ENCODE measurements at places on chromosomes 7 and 10.

DNA sequence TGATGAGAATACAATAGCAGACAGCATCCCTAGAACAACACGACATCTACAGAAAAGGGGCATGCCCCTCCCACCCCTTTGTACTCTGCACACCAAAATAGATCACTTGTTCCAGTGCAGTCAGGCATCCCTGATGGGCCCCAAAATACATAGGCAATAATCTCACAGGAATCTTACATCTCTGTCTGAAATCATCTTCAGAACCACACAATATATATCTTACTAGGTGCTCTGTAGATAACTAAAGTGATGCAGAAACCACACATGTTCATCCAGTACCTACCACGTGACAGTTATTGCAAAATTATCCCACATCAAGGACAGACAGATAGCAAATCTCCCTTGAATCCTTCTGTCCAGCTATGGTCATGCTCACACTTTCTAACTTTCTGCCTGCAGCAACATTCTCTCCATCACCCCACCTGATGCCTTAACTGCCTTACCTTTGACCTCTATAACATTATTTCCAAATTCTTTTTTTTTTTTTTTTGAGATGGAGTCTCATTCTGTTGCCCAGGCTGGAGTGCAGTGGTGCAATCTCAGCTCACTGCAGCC lies 30.7 kb downstream of the ST8SIA6 start:
- DNase-seq: no peak

GRCh38 chr7:681551-682307 lies 44.8 kb upstream of the DNAAF5 start:
- no peak for DNase-seq

DNA sequence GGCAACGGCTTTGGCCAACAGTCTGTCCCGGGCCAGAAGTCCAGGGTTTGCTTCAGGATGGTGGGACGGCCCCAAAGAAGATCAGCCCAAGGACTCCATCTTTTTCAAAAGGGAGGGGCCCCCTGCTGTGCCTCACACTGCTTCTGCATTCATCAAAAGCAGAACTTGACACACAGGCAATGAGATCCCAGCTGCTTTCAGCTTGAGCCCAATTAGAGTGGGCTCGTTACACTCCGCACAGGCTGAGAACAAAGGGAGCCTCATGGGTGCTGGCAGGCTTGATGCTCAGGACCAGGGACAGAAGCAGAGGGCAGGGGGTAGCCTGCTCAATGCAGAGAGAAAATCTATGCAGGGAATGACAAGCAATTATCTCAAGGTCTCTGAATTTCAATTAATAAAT lies 45.5 kb downstream of the VOPP1 start:
- no peak for DNase-seq

- DNase-seq: peak; percentile 26
Observed at GRCh38 chr7:73811760-73812168, 19.0 kb upstream of the CLDN4 start.

DNA sequence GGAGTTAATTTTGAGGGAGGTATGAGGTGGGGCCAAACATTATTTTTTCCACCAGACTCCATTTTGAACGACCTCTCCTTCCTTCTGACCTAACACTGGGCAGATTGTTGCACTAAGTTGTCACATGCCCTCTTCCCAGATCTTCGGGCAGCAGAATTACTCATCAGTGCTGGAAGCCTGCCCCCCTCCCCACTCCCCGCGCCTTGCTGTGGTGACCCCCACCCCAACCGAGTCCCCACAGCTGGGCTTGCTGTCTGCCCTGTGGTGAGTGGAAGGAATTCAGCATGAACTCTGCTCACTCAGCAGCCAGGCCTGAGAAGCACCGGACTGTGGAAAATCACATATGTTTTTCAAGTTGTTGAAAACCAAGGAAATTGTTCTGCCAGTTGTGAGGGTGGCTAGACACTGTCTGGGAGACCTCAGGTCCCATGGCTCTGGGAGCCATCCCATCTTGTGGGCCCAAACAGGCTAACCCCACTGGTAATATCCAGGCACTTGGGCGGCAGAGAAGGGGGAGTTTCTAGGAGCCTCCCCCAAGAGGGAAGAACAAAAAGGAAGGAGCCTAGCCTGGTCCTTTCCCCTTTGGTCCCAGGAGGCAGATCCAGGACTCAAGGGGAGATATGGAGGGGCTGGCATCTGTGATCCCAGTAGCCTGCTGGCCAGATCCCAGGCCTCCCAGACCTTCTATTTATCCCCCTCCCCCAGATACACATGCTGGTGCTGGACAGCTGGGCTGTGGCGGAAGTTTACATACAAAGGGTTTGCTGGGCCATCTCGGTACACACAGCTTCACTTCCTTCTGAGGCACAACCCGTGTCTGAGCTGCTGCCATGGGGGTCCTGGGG lies 3.5 kb upstream of the AEBP1 start:
- DNase-seq: no peak

DNA sequence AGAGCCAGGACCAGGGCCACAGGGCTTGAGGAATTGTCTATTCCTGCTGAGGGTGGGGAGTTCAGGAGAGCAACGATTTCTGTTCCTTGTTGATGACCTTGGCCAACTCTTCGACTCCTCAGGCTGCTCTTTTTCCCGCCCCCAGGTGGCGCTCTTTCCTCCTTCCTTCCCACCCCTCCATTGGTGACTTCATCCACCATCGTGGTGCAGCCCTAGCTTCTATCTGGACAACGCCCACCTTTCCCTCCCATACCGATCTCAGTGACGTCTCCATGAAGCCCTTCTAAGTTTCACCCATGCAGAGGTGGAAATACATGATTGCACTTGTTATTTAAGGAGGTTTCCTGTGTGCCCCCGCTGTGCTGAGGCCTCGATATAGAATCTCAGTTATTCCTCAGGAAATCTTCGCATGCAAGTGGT lies 22.1 kb upstream of the CARD11 start:
- peak; percentile 35 for DNase-seq

GRCh38 chr7:151244841-151245346 lies 3.6 kb downstream of the SMARCD3 start:
- DNase-seq: no peak

- DNase-seq: no peak
Observed at GRCh38 chr7:79377097-79377496, 76.4 kb downstream of the MAGI2 start.

- DNase-seq: no peak
Observed at GRCh38 chr10:12337453-12338372, 11.6 kb upstream of the CAMK1D start.

DNA sequence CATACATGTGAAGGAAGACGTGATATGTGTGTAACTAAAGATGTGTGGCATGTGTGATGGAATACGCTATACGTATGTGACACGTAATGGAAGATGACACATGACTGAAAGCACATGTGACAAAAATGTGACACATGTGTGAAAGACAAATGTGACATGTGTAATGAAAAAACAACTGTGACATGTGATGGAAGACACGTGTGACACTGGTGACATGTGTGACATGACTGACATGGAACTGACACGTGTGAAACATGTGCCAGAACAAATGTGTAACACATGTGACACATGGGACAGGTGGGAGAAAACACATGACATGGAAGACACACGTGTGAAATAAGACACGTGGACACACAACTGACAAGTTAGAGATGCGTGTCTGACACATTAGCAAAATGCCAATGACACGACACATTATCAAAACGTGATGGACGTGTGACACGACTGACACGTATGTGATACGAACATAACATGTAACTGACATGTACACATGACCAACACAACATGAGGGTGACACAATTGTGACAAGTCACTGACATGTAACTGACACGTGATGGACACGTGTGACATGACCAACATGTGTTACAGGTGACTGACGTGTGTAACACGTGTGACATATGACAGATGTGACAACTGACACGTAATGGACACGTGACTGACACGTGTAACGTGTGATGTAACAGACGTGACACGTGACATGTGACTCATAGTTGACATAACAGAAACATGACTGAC lies 24.4 kb downstream of the CRPPA start:
- DNase-seq: no peak

- DNase-seq: no peak
Observed at GRCh38 chr7:105377903-105378302, 10.8 kb downstream of the SRPK2 start.

- DNase-seq: no peak
Observed at GRCh38 chr10:95214369-95214768, 20.3 kb downstream of the ACSM6 start.

- DNase-seq: no peak
Observed at GRCh38 chr7:1422512-1423263, 36.6 kb downstream of the MICALL2 start.

GRCh38 chr7:141558544-141559183 lies 7.5 kb downstream of the AGK start:
- DNase-seq: no peak

DNA sequence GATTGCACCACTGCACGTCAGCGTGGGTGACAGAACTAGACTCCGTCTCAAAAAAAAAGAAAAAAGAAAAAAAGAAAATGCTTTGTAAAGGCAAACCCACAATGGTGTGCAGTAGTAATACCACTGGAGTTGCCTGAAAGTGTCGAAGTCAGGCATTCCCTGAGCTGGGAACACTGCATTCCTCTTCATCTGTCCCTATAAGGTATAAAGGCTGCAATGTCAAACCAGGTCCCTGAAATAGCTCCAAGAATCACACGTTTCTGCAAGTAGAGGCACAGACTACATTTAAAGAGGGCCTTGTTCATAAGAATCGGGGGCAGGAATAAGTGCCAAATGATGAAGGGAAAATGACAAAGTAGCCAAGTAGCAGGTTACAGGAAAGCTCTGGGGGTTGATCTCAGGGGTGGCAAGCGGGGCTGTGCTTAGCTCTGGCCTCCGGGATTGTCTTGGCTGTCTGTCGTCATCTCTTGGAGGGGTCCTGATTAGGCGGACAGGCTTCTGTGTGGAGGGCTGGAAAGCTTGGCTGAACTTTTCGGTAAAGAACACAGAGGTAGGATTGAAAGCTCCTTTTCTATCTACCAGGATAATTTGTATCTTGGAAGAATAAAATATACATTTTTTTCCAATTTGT lies 109.1 kb downstream of the PFKFB3 start:
- DNase-seq: no peak

GRCh38 chr10:14032406-14032998 lies 298.2 kb downstream of the FRMD4A start:
- peak; percentile 41 for DNase-seq

- DNase-seq: no peak
Observed at GRCh38 chr7:29620556-29620930, 56.9 kb downstream of the PRR15 start.

- no peak for DNase-seq
Observed at GRCh38 chr10:110498982-110499795, 1.5 kb downstream of the DUSP5 start.

- no peak for DNase-seq
Observed at GRCh38 chr7:75604408-75604807, 112.3 kb downstream of the SPDYE5 start.

DNA sequence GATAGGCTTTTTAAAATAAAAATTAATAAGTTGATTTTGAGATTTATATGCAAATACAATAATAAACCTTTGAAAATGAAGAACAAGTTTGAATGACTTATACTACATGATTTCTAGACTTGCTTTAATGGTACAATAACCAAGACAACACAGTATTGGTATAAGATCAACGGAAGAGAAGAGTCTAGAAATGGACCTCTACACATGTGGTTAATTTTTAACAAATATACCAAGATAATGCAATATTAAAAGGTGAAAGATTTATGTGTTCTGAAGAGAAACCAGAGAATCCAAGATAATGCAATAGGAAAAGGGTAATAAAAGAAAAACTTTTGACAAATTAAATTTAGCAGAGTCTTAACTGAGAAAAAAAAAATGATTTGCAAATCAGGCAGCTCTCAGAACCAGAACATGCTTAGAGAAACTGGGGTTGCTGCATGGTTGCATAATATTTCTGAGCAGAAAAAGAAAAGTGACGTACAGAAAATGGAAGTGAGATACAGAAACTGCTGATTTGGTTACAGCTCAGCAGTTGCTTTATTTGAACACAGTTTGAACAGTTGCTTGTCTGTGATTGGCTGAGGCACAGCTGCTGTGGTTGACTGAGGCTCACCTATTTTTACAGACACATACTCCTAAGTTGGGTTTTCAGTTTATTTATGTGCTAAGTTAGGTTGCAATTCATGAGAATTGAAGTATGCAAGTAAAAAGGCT lies 365.9 kb downstream of the CRPPA start:
- no peak for DNase-seq

DNA sequence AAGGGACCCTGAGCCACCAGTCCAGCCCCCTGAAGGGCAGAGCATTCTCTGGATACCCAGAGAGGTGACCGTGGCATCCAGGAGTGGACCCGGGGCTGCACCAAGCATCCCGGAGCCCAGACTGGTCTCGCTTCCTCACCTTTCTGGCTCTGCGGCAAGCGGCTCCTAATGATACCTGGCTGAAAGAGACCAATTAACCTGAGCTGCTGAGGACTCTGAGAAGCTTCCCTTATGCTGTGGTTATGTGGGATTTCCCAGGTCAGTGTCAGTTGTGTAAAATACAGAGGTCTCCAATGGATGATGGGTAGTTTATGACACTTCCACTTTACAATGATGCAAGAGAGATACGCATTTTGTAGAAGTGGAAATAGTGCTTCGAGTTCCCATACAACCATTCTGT lies 51.5 kb downstream of the PFKFB3 start:
- DNase-seq: no peak

GRCh38 chr10:34018784-34019183 lies 684.3 kb upstream of the NRP1 start:
- no peak for DNase-seq

GRCh38 chr10:11877591-11877905 lies 54.4 kb downstream of the PROSER2 start:
- no peak for DNase-seq

- DNase-seq: no peak
Observed at GRCh38 chr10:70733051-70733450, 52.1 kb downstream of the TBATA start.

DNA sequence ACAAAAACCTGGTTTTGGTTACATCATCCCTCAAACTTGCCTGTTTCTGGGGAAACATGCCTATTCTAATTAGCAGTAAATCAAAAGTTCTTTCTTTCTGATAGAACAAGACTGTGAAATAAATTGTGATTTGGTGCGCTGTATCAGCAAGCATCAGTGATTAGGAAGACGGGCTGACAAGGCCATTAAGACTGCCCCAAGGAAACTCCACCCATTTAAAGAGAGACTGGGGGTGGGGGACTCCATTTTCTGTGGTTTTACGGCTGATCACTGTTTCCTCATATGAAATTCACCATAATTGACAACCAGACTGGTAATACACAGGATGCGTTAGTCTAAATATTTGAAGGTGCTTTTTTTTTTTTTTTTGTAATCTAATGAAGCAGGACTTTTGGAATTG lies 68.7 kb downstream of the MBL2 start:
- DNase-seq: no peak

GRCh38 chr7:101936611-101937231 lies 119.3 kb downstream of the CUX1 start:
- no peak for DNase-seq

GRCh38 chr7:111982133-111982532 lies 224.1 kb downstream of the DOCK4 start:
- no peak for DNase-seq

Measured in activated T-cell treated with anti-CD3 and anti-CD28 coated beads for 4 hours (primary cell).